ENCODE measurements at places on chromosomes 7 and 10.

DNA sequence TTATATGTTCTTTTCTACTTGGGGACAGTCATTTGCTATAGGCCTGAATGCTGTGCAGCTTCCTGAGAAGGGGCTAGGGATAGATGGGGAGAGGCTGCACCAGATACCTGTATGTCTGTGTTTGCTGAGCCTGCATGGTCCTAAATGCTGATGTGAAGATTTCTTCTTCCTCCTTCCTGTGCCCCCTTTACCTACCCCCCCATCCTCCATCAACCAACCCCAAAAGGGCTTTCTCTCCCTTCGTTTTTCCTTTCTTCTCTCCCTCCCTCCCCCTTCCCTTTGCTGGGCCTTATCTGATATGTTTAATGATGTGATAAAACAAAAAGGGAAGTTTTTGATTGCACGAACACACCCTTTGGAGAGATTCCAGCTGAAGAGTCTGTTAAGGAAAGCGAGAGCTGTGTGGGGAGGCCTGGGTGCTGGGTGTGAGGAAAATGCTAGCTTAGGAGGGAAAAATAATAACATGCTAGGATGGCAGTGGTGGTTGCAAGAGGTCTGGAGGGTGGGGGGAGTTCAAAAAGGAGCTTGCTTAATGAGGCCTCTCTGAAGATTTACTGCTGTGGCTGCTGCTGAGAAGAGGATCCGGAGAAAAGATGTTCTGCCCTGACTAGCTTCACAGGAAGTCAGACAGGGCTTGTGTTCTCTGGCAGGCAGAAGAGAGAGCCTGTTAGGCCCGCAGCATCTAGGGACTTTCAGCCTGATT, 101.8 kb downstream of the SAMD9 start:
- no peak for DNase-seq

DNA sequence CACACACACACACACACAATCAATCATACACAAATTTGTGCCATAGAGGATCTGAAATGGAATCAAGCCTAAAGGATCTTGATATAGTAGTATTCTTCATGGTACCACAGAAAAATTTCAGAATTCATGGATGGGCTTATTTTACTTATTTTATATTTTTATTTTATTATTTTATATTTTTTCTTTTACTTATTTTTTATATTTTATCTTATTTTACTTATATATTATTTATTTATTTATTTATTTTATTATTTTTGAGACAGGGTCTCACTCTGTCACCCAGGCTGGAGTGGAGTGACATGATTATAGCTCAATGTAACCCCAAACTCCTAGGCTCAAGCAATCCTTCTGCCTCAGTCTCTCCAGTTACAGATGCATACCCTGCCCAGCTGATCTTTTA, 16.7 kb downstream of the SHTN1 start:
- no peak for DNase-seq

DNA sequence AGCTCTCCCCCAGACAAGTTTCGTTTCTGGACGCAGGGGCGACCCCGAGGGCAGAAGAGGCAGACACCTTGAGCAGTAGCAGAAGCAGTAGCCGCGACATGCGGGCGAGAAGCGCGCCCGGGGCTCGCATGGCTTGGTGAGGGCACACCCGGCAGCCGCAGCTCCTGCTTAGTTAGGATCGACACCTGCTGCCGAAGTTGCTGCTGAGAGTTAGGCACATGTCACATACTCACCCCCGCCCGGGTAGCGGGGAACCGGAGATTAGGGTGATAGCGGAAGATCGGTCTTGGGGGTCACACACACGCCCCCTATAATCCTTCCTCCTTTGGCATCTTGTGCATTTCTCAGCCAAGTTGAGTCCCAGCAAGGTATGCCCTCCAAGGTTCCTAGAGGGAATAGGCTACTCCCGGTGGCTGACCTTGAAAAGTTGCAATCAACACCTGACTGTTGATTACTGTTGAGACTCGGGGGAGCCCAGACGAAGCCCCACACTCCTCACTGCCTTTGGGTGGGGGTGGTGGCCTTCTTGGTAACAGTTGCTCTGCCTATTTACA, 668 bp downstream of the GPR37 start:
- no peak for DNase-seq

GRCh38 chr7:55224810-55225209, 140.3 kb upstream of the LANCL2 start:
- DNase-seq = no peak

DNA sequence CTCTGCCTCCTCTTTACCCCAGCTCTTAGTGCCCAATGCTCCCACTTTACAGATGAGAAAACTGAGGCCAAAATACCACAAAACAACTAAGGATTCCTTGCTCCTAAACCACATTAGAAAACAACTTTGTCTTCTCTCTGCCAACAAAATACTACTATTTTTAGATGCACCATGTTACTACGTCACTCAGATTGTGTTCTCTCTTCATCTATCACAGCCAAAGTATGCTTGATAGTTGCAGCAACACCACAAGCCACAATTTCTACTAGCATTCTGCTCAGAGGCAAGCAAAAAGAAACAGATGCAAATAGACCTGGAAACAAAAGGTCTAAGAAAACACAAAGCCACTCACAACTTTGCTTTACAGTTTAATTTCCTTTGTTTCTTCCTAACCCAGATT, 3.3 kb upstream of the PDE1C start:
- DNase-seq = peak; percentile 53
